ENCODE measurements at places on chromosomes 4 and X.

DNA sequence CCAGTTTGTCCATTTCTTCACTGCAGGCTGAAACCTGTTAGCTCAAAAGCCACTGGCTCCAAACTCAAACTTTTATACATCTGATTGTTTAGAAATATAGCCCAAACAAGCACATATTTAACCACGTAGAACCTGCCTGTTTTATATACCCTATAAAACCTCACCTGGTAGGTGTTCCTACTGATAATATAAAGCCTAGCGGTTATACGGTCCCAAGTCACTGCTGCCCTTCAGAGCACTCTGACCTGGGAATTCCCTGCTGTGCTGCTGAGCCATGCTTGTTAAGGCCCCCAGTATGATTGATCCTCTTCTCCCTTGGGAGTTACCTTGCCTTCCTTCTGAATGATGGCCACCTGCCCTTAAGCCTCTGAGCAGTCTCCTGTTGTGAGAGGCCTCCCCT, 432.8 kb upstream of the LCORL start:
- DNase-seq: no peak

- DNase-seq: no peak
Observed at GRCh38 chr4:7887436-7887835, 52.2 kb downstream of the AFAP1 start.

DNA sequence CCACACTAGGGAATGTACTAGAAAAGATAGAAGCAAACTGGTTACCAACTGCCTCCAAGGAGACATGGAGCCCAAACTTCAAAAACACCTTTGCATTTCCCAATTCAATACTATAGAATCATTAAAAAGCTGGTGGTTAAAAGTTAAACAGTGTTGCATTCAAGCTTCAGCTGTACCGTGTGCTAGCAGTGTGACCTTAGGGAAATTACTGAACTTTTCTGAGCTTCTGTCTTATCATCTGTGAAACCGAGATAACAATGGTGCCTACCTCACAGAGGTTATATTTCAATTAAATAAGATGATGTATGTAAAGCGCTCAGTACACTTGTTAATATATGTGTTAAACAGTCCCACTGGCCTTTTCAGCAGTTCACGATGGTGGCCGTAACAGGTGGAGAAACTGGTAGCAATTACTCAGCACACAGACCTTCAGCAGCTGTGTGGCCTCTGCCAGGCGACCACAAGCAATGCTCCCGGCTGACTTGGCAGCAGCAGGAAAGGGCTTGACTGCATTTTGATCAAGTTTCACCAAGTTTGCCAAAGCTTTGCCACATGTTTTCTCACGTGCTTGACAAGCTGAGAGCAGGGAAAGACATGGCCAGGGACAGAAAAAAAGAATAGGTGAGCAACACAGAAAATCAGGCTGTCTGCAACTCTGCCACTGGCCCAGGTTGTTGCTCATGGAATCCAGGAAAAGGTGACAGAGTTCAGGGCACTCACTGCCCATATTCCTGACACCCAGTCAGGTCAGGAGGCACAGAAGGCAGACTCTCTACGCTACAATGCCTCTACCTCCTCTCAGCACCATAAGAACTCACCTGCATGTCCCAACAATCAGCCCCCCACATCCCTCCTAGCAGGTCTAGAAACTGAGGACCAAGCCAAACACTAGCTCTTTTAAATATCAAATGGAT, 72.1 kb downstream of the PARM1 start:
- DNase-seq: no peak

GRCh38 chr4:59120287-59120814, 2010.2 kb upstream of the IGFBP7 start:
- DNase-seq: no peak

- no peak for DNase-seq
Observed at GRCh38 chr4:120175272-120175671, 108.6 kb upstream of the MAD2L1 start.

- DNase-seq: no peak
Observed at GRCh38 chrX:153945956-153946943, 1.8 kb upstream of the RENBP start.
